ENCODE measurements at places on chromosomes 16 and 17.

GRCh38 chr16:68475071-68475470 lies 26.8 kb upstream of the SMPD3 start:
- DNase-seq = no peak

DNA sequence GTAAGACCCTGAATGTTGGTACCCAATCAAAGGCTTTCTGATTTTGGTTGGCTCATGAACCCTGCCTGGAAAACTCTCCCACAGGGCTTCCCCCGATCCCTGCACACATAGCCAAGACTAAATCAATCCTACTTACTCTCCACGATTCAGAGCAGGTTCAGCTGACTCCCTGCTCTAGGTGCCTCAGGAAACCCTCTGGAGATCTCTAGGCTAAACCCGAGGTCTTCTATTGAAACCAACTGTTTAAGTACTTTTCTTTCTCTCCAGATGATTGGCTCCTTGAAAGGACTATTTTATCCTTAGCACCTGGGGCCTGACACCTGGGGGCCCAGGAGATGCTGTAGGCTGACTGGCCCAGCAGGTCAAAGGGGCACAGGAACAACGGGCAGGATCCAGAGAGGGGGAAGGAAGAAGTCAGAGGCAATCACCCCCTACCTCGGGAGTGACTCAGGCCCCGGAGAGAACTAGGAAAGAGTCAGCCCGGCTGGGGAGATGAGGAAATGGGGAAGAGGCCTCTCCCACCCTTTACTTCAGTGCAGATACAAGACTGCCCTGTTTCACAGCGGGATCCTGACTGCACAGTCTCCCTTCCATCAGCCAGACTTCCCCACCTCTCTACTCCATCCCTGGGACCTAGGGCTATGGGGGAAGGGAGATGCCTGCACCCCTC lies 2.0 kb downstream of the TBC1D10B start:
- no peak for DNase-seq

DNA sequence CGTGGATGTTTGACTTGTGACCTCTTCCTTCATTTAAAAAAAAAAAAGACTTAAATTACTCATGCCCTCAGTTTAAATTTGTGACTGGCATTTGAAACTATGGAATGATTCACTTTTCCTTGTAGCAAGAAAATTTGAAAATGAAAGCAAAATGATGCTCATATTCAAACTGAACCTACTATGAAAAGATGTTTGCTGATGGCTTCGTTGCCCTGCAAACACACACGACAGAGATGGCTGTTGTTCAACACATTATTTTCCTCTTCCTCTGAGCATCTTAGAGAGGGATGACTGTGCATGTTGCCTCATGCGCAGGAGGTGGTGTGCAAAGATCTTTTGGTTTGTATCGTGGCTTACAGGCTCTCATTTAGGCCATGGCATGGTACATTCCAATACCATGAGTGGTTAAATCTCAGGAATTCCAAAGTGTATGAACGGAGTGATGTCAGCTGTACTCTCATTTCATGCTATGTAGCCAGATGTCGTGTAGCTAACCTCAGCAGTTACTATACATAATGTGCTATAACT lies 164.5 kb downstream of the PRKCA start:
- DNase-seq = peak; percentile 88

GRCh38 chr17:66369830-66370229 lies 67.4 kb downstream of the PRKCA start:
- no peak for DNase-seq

DNA sequence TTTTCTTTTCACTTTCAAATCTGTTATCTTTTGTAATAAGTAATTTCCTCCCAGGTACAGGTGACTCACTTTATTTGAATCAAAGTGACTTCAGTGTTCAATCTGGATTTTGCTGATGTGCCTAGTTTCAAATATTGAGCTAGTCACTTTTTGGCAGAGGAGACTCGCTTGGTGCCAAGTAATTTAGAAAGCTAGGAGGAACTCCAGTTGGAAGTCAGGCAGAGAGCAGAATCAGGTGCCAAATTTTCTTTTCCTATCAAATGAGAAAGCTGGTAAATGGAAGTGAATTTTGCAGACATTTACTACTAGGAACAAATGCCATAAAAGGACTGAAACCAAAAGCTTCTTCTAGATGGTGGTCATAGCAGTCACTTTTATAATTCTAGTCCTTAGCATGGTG lies 656.0 kb upstream of the KIF2B start:
- DNase-seq = no peak

GRCh38 chr16:79053577-79053976 lies 547.0 kb downstream of the MAF start:
- no peak for DNase-seq

- no peak for DNase-seq
These were observed 3.6 kb downstream of the BANP start for GRCh38 chr16:87954826-87955225.

- no peak for DNase-seq
These were observed 19.6 kb upstream of the GOT2 start for GRCh38 chr16:58753711-58754134.

- DNase-seq = no peak
These were observed 295.7 kb downstream of the SEC14L1 start for GRCh38 chr17:77436481-77436880.

DNA sequence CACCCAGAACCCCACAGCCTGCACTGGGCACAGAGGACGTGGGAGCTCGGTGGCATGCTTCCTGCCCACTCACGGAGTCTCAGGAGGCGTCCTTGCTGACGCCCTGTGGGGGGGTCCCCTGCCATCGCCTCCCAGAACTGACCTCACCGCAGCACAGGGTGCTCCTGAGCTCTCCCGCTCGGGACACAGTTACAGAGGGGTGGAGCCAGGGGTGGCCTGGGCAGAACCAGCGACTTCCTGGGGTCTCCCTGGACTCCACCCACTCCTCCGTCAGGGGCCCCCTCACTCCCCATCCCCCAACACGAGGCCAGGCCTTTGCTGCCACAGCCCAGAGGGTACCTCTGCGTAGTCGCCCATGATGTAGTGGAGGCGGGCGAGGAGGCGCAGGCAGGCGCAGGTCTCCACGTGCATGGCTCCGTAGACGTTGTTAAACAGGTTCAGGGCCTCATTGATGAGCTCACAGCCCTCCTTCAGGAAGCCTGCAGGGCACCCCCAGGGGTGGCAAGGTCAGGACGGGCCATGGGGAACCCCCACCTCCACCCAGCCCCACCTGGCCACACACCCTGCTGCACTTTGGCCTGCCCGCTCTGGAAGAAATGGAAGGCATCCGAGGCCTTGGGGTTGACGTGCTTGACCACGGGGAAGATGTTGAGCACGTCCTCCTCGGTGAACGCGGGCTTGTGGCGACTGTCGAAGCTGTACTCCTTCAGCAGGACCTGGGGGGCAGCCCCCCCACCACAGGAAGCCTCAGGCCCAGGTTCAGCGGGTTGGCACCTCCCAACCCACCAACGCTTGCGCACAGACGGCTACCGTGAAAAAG lies 17.8 kb downstream of the CLUH start:
- no peak for DNase-seq

GRCh38 chr17:39671651-39672521 lies 3.6 kb downstream of the PNMT start:
- DNase-seq = peak; percentile 28

DNA sequence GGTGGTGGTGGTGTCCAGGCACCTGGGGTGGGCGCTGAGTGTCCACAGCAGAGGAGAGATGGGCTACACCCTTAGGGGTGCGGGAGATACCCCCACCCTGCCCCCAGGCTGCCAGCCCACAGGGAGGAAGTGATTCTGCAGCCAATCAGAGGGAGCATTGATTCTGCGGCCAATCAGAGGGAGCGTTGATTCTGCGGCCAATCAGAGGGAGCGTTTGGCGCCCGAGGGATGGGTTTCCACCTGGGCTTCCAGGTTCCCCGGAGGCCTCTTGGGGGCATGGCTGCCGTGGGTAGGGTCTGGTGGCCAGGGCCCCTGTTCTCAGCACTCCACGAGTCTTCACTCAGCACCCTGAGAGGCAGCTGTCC lies 28.2 kb upstream of the ACSF3 start:
- DNase-seq = no peak

DNA sequence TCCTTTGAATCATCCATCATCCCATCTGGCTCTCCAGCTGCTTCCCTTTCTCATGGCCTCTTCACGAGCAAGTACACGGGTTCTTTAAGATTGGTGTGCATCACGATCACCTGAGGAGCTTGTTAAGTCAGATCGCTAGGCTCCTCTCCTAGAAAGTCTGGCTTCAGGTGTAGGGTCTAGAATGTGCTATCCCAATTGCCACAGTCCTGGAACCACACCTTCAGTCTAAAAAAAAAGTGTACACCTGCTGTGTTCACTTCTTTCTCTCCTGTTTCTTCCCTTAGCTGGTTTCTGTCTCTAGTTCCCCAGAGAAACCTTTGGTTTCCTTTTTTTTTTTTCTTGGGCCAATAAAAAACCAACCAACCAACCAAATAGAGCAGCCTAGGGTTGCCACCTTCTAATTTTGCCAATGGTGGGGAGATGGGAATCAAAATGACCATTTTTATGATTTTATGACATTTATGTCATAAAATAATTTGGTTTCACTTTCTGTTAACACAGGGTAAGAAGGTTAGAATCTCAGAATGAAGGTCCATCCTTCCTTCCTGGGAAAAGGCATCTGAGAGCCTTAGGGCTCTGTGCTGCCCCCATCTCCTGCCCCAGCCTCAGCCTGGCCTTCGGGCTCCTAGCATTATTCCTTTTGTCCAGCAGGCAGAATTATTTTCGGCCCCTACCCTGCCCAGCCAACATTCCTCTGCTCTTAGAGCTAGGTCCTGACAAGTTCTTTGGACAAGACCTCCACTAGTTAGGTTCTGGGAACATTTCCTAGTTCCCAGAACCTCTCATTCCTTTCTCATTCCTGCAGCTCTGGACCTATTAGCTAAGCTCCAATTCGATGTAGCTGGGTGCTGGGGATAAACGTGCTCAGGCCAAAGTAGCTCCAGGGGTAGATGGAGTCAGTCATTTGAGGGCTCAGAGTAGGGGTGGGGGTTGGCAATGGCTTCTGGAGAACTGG lies 1.9 kb upstream of the GGT6 start:
- no peak for DNase-seq

DNA sequence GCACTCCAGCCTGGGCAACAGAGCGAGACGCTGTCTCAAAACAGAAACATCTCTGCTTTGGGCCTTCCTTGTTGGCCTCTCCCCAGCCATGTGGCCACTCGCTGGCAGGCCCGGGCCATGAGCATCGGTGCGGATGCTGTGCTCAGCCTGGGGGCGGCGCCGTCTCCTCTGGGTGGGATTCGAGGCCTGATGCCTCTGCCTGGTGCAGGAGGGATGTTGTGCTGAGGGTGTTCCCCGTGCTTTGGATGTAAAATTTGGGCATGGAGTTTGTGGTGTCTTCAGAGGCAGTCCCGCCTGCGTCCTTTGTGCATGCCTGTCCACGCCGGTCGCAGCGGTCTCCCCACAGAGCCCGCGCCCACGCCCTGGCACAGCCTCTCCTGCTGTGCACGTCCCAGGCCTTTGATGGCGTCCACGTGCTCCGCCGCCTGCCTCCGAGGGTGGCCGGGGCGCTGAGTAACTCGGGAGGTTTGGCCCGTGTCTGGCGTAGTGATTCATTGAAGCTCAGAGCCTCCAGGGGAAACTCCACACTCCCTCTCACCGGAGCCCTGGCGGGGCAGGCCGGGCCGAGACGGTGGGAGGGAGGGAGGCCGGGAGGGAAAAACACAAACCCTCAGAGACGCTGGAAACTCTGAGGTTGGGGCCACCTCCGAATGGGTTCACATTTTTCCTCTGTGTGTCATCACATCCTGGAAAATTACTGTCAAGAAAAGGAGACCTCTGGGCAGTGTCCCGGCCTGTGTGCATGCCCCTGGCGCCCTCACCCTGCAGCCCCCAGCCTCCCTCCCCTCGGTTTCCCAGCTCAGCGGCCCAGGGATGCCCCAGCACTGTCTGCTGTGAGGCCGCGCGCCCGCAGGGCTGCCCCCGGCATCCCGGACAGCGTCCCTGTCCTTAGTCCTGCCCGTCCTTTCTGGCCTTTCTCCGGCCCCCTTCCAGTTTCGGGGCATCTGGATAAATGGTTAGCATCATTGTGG lies 19.0 kb downstream of the CENPX start:
- peak; percentile 76 for DNase-seq

Data from activated CD4-positive, alpha-beta memory T cell treated with anti-CD3 and anti-CD28 coated beads for 36 hours (primary cell).